ENCODE measurements at places on chromosomes 5 and 9.
A peak's percentile ranks its signal among the peaks of the same experiment; 100 is the strongest.

DNA sequence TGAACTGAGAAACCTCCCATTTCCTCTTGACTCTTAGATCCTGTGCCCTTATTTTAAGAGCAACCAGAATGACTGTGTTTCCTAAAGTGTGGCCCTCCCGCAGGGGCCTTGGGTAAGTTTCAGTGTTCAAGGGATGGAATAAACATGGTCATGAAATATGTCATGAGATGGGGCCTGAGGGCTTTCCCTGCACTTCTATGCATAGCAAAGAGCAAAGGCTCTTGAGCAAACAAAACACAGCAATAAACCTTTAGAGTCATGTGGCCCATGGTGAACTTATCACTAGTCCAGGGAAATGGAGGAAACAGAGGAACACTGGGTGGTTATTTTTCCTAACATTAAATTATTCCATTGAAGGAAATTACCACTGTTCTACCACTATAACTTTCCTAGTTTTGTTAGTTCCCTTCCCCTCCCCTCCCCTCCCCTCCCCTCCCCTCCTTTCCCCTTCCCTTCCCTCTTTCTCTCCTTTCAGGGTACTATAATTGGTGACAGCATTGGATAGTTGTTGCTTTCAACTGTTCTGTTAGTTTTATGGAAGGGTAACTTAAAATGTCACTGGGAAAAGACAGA lies 72.4 kb downstream of the CTSL start:
- no peak for DNase-seq

GRCh38 chr9:84152204-84152603 lies 171.6 kb downstream of the RMI1 start:
- no peak for DNase-seq

DNA sequence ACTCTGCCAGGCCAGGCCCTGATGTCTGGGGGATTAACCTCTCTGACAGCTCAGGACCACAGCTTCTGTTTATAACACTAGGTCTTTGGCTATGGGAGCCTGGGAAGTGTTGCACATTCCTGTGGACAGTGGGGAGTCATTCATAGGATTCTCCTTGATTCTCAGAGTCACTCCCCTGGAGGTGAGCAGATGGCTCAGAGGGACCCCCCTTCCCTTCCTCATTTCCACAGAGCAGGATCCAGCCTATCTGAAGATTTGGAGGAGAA lies 60.2 kb downstream of the NRG2 start:
- no peak for DNase-seq

GRCh38 chr5:126368239-126368812 lies 54.9 kb upstream of the GRAMD2B start:
- DNase-seq = no peak

GRCh38 chr5:178732281-178732680 lies 1.8 kb upstream of the ZNF354A start:
- no peak for DNase-seq

- DNase-seq = no peak
These were observed 31.7 kb upstream of the CDK5RAP2 start for GRCh38 chr9:120611690-120612068.

- DNase-seq = no peak
These were observed 9.5 kb upstream of the MACIR start for GRCh38 chr5:103249068-103249467.

DNA sequence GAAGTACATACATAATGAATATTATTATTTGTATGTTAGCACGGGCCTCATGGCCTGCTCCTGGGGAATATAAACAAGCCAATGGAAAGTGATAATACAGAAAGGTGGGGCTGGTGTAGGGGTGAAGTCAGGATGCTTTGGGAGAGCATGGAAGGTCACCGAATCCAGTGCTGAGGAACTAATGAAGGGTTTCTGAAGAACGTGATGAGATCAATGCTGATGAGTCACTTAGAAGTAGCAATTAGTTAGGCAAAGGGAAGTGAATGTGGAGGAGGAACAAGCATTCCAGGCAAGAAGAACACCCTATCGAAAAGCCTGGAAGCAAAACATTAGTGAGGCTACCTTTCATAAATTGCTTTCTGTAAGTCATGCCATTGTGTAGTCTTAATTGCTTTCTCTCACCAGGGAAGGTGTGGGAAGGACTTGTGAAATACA lies 2.1 kb downstream of the ANXA1 start:
- DNase-seq = no peak

DNA sequence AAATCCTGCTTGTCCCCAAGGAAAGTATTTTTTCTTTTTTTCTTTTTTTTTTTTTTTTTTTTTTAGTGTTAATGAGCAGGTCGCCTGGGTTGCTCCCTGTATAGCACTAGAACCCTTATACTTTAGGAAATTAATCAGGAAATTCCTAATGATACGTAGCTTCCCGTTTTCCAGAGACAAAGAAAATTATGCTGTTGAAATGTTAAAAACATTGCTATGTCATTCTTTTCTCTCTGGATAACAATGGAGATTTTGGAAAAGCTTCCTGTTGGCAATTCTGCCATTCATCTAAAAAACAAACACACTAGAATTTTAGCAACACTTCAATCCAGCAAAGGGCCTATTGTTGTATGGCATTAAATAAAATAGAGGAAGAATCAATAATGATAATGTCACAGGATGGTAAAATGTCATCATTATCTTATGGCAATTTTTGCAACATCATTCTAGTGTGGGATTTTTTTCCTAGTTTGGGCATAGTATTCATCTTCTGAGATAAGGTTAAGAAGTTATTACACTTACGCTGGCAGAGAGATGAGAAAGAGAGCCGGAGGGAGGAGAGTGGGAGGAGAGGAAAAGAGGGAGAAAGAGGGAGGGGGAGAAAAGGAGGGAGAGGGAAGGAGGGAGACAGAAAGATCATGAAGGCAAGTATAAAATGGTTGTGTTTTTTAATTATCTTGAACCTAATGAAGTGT lies 315.8 kb upstream of the PDE4D start:
- no peak for DNase-seq

- DNase-seq = no peak
These were observed 433.4 kb upstream of the BRINP1 start for GRCh38 chr9:119802621-119803020.

- no peak for DNase-seq
These were observed 112.4 kb upstream of the BNC2 start for GRCh38 chr9:16982780-16983310.

DNA sequence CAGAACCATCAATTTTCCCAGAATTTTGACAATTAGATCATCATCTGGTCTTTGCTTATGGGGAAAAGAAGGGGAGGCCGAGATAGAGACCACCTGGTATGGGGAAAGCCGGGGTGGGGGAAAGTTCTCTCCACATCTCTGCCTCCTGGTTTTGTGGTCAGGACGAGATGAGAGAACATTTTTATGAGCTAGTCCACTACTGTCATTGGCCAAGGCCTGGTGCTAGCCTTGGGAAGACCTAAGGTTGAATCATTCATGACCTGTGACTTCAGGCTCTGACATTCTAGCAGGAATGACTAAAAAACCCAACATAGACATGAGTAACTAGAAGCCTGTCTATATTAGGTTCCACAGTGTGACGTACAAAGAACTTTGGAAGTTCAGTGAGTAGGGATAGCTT lies 135.2 kb downstream of the PTTG1 start:
- no peak for DNase-seq

DNA sequence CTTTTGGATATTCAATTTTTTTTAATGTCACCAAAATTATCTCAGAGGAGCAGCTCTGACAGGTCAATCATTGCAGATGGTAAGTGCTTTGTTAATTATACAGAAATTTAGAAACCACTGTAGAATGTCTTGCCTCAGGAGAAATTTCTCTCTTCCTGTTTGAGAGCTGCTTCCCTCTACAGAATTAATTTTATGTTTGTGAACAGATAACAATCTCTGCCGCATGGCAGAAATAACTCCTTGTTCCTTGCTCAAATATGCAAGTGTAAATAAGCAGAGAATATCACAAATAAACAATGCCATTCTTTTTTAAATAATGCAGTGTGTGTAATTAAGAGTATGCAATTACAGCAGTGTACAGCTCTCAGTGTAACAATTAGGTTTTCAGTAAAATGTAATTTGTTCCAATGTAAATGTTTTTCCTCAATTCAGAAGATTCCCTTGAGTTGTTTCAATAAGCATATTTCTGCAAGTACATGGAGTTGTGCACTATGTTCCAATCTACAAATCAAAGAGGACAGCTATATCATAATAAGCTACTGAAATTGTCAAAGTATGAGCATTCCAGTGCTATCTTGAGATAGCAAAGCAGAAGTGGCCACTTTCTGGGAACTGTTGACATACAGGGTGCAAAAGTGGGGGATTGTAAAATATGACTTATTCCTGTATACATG lies 1012.8 kb downstream of the MAT2B start:
- DNase-seq = no peak

GRCh38 chr5:141149812-141150211 lies at the start of gene PCDHB6:
Gene PCDHB6 (plus strand): TSS chr5:141150057. CDS start chr5:141150258, 201 bp downstream.
- DNase-seq = no peak

- DNase-seq = no peak
These were observed 571 bp upstream of the S1PR3 start for GRCh38 chr9:88990729-88991065.

GRCh38 chr9:21837501-21837900 lies 35.1 kb downstream of the MTAP start:
- DNase-seq = no peak

DNA sequence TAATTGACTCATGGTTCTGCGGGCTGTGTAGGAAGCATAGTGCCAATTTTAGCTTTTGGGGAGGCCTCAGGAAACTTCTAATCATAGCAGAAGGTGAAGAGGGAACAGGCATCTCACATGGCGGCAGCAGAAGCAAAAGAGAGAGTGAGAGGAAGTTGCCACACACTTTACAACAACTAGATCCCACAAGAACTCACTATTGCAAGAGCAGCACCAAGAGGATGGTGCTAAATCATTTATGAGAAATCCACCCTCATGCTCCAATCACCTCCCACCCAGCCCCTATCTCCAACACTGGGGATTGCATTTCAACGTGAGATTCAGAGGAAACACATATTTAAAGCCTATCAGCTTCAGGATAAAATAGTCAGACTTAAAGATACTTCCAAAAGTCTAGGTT lies 36.1 kb upstream of the LPAR1 start:
- no peak for DNase-seq

DNA sequence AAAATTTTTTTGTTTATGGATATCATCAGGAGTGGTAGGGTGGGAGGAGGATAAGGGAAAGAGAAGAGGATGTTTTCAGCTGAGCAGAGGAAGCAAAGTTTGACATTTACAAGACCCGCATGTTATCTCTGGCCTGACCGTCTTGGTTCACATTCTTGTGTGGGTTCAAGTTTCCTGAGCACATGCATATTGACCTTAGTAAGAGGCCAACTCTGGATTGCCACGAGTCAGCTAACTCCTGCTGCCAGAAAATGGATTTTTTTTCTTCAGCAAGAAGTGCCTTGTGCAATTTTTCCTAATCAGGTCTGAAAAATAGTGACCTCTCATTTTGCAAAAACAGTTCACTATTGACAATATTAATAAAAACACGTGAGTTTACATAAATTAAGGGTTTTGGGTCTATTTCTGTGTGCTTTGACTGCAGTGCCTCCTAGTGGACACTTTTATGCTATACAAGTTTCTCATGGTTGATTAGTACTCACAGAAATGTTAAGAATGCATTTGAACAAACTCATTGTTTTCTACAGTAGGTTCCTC lies 27.1 kb upstream of the BASP1 start:
- no peak for DNase-seq

DNA sequence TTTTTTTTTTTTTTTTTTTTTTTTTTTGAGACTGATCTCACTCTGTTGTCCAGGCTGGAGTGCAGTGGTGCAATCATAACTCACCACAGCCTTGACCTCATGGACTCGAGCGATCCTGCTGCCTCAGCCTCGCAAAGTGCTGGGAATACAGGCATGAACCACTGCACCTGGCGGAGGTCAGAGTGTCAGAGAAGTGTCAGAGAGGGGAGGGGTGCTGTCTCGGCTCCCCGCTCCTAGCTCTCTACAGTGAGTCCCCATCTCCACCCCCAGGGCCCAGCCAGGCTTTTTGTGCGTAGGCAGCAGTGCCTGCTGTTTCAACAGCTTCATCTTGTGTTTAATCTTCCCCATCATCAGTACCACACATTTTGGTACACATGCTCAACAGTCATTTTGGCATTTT lies 38.3 kb downstream of the SAR1B start:
- DNase-seq = no peak

GRCh38 chr9:100064872-100065581 lies 33.8 kb downstream of the ERP44 start:
- peak; percentile 42 for DNase-seq

GRCh38 chr5:122192497-122193496 lies 63.5 kb downstream of the ZNF474 start:
- DNase-seq = peak; percentile 49

GRCh38 chr5:61342071-61342501 lies 10.0 kb downstream of the ZSWIM6 start:
- no peak for DNase-seq

DNA sequence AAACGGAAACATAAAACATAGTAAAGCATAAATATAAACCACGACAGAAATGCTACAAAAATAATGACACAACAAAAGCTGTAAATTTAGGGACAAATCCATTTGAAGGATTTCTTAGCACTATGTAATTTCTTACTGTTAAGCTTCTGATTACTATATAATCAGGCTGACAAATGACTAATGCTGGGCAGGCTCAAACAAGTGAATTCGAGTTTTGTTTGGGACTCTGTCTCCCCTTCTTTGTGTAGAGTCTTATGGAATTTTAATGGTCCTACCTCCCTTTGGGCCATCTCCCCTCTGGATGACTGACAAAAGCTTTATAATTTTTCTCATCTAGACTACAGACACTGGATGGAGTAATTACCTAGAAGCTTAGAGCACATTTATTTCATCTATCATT lies 24.6 kb upstream of the KIF2A start:
- no peak for DNase-seq

DNA sequence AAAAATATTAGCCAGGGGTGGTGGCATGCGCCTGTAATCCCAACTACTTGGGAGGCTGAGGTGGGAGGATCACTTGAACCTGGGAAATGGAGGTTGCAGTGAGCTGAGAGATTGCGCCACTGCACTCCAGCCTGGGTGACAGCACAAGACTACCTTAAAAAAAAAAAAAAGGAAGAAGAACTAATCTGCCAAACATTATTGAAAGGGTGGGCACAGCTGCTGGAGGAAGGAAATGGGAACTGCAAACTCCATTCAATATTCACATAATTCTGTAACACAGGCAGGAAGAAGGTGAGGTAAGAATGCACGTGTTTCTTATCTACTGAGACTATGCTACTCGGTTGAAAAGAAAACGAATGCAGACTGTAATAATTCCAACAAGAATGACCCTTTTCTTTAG lies 121.1 kb upstream of the GNA14 start:
- DNase-seq = no peak

- DNase-seq = no peak
These were observed 630.4 kb downstream of the PSAT1 start for GRCh38 chr9:78927099-78927940.

DNA sequence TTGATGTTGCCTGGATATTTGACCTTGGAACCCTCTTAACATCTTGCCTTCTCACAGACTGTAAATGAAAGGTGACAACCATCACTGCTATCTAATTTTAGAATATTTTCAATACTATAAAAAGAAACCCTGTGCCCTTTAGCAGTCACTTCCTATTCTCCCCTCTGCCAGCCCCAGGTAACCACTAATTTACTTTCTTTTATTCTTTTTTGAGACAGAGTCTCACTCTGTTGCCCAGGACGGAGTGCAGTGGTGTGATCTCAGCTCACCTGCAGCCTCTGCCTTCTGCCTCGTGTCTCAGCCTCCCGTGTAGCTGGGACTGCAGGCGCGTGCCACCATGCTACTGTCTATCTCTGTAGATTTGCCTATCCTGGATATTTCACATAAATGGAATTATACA lies 43.6 kb downstream of the FRMPD1 start:
- no peak for DNase-seq

Measured in fibroblast of skin of left biceps (primary cell).